BE2C (cell line): ENCODE measurements at places on chromosomes 3 and 15.

- DNase-seq: no peak
These were observed 1138.3 kb downstream of the ROBO2 start for GRCh38 chr3:78178209-78178608.

DNA sequence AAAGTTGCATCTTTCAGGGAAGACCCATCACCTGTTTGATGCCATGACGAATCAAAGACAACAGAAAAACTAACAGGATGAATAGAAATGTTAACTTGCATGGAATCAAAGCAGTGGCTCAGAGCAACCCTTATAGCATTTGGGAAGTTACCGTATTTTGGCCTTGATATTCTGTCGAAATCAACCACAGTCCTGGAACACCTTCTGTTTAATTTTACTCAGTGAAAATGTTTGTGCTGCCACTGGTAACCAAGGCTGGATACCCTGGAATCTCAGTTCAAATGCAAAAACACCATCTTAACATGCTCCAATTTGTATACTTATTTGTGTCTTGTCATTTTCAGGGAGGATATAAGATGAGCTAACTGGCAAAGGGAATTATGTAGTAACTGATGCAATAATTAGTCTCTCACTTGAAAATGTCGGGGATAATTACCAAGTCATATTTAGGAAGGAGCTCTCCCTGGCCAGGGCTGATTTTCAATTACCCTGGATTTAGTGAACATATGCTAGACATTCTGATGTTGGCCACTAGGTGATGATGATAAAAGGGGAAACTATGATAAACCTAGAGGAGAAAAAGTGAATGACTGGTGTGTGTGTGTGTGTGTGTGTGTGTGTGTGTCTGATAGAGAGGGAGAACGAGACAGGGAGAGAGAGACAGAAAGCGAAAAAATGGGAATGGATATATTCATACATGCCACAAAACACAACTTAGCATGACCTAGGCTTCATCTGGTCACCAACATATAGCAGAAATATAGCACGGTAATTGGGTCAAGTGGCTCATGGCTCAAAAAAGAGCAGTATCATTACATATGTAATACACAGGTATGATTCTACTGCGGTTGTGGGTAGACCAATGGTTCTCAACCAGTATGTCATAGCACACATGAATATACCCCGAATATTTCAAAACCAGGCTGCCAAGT lies 19.0 kb upstream of the PRICKLE2 start:
- peak; percentile 26 for DNase-seq

DNA sequence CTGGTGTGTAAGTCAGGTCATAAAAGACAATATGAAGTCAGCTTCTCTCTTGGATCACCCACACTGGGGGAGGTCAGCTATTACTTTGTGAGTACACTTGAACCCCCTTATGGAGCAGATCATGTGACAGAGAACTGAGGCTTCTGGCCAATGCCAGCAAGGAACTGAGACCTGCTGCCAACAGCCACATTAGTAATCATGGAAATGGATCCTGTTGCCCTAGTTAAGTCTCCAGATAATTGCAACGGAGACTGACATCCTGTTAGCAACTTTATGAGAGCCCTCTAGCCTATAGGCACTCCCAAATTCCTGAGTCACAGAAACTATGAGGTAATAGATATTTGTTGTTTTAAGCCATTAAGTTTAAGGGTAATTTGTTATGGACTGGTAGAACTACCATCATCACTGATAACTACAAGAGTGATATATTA lies 110.4 kb upstream of the GMNC start:
- no peak for DNase-seq

- no peak for DNase-seq
These were observed 174.8 kb upstream of the BCL6 start for GRCh38 chr3:187920030-187920429.

DNA sequence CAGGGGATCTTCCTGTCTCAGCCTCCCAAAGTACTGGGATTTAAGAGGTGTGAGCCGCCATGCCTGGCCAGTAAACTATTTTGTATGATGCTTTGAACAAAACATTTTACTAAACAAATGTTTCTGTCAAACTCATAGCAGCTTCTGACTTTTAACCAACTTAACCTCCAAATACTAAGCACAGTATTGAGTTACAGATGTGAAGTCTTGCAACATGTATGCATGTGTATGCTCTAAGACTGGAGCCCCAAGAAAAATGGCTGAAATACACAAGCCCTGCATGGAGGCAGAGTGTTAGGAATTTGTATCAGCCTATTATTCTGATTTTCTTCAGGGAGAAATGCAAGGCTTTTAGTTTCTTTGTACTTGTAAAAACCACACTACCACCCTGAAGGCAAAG lies 137.1 kb downstream of the CBLB start:
- DNase-seq: no peak

- peak; percentile 51 for DNase-seq
These were observed 163.9 kb downstream of the THSD4 start for GRCh38 chr15:71278989-71279756.

DNA sequence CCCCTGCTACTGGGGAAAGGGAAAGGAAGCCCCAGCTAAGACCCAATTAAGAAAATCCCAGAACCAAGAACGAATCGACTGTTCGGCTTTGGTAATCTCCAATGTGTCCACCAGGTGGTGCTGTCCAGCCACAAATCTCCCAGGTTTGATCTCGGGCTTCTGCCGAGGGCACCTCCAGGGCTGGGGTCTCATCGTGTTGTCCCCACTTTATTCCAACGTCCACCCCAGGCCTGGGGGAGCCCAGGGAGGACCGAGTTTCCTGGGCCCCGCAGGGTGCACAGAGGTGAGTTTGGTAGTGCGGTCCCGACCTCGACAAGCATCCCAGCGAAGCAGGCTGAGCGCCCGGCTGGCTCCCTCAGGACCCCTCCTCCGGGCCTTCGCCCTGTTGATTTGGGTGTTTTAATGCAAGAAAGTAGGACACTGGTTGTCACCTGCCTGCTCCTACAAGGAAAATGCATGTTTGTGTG lies 185.1 kb downstream of the GOLGA6L6 start:
- no peak for DNase-seq

DNA sequence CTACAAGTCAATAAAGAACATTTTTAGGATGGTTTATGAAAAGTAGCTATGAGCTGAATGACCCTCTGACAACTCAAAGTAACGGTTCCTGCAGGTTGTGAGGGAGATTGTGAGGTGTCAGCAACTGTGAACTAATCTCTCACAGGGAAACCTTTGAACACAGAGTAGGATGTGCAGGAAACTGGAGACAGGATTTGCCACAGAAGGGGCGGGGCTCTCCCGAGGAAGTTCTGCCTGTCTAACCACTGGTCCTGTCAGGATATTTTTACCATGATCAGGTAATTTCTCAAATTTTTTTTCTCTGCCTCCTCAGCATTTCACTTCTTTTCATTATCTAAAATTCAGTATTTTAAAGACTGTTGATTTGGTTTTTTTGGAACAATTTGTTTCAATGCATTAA lies 33.3 kb downstream of the LEO1 start:
- DNase-seq: no peak

DNA sequence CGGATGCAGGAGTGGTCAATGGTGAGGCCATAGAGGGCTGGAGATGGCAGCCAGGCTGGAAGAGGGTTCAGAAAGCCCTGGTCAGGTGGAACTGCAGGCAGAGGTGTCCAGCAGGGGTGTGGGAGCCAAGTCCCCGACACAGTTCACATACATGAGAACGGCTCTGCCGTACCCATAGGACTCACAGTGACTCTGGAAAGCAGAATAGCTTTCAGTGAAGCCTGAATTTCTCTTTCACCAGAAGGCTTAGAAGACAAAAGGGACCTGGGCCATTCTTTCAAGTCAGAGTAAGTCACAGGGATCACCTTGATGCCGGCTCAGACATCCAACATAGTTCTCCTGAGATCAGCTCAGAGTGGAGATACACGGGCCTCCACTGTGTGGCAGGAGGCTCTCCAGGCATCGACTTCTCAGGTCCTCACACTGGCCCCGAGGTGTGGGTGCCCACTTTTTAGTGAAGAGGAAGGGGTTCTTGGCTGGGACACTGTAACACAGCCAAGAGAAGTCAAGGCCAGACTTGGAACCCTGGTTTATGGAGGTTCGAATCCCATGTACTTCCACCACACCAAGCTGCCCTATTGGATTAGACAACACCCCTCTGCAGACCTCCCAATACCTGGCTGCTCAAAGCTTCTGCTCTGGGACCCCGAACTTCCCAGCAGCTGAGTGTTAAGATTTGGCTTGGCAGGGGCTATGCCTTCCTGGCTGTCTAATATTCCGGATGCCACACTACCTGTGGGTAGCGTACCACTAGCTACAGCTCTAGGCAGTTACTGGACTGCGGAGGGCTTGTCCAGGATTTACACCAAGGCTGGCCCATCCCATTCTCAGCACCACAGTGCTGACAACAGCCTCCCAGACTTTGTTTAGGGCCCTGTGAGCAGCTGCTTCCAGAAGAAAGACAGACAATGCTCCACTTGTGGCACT lies 40.4 kb upstream of the RAB6B start:
- DNase-seq: no peak

DNA sequence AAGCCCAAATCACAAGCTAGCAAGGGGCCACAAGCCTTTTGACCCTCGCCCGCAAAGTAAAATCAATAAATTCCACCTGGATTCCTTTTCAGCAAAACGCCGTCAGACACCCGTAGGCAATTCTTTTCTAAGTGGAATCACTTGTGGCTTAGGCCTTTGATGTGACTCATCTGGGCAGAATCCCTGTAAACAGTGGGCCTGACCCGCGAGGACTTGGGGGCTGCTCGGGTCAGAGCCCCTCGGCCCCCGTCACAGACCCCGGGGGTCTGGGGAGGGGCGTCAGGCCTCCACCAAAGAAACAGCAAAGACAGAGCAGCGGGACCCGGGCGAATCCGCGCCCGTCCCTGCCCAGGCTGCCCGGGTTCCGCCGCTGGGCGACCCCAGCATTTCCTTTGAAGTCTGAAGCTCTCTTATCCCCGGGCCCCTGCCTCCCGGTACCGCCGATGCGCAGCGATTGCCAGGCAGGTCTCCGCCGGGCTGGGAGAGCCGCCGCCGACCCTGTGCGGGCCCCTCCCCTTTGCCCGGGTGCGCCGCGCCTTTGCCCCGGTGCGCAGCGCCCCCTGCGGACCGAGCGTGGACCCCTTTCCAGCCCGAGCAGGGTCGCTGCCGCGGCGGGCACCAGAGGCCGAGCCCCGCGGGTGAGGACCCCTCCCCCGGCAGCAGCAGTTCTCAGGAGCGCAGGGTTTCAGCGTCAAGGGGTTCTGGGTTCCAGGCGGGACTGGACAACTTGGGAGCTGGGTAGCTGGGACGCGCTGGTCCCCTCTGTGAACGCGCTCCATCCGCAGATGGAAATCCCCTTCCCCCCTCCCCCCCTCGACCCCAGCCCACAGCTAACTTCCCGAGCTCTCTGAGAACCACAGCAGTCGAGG lies 178.3 kb downstream of the UACA start:
- DNase-seq: peak; percentile 68

- DNase-seq: no peak
These were observed 58.1 kb downstream of the PLOD2 start for GRCh38 chr3:146102885-146103284.

DNA sequence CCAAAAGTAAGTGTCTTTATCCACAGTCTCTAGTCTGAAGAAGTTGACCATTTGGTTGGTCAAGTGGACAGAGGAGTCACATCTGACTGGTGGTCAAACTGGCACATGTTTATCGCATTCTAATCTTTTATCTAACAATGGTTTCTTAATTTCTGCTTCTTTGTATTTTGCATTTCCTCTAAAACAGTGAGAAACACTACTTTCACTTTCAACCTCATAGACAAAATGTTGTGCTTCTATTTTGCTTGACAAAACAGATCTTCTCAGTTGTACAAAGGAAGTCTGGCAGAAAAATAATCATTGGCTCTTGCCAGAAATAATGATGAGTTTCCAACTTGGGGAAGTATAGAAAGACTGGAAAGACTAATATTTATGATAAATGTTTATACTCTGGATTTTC lies 103.9 kb downstream of the MME start:
- DNase-seq: no peak

DNA sequence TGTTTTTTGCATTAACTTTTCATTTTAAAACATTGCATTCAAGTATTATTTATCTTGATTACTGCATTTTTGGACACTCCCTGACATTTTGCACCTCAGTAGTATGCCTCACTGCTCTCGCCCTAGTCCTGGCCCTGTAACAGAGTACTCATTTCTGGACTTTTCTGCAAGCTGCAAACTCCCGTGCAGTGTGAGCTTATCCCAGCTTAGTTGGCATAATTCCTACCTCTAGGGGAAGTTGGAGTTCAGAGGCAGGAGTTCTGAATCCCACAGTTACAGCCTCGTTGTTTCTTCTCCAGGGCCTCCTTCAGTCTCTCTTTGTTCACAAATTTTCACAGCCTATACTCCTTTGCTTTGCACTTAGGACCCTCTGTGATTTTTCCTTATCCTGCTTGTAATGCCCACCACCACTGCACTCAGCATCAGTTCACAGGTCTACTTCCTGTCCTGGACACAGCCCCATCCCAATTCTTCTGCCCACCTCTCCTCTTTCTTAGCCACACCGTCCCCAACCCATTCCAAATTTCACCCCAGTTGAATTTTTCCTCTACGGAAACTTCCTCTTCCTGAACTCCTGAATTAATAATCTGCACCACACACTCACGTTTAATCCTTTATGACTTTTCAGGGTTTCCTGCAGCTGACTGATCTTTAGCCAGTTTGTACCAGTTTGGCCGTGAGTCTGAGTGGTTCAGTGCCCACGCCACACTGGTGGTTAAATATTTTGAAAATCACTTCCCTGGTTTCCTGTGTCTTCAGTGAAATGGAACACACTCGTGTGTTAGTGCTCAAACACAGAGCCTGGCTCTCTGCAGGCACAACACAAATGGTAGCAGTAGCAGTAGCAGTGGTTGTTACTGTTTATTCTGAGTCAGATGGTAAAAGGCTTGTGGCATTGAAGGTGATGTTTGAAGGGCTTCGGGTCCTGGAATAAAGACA lies 6.3 kb upstream of the CTSH start:
- no peak for DNase-seq

- no peak for DNase-seq
These were observed 41.3 kb downstream of the TMED3 start for GRCh38 chr15:79352206-79352605.

DNA sequence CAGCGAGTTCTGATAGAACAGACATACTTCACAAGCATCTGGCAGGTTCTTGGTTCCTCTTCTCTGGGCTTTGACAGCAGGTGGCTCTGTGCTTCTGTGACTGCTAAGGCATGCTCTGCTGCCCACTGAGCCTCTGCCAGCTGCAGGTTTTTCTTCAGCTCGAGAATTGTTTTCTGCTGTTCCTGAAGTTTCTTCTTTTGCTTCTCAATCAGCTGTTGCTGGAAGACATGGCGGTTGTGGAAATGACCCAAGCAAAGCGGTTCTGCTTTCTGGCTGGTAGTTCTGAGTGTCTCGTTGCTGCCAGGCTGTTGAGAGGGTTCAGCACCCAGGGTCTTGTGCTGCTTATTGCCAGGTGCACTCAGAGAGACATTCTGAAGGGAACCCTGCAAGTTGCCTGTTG lies 50.8 kb downstream of the CCDC191 start:
- no peak for DNase-seq
